ENCODE measurements at places on chromosomes 1 and 21.

DNA sequence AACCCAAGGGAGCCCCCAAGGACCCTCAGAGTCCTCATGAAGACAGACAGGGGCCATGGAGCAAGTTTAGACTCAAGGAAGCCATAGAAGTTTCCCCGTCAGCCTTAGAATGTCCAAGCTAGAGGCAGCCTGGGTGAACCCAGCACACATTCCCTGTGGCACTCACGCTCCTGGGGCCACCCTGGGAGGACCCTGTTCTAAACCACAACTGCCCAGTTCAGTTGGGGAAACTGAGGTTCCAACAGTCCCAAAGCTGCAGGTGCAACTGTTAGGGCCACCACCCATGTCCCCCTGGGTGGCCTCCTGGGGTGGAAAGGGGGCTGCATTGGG lies 9.3 kb downstream of the WNT3A start:
- no peak for DNase-seq

GRCh38 chr1:164477343-164477742 lies 81.6 kb upstream of the PBX1 start:
- no peak for DNase-seq

DNA sequence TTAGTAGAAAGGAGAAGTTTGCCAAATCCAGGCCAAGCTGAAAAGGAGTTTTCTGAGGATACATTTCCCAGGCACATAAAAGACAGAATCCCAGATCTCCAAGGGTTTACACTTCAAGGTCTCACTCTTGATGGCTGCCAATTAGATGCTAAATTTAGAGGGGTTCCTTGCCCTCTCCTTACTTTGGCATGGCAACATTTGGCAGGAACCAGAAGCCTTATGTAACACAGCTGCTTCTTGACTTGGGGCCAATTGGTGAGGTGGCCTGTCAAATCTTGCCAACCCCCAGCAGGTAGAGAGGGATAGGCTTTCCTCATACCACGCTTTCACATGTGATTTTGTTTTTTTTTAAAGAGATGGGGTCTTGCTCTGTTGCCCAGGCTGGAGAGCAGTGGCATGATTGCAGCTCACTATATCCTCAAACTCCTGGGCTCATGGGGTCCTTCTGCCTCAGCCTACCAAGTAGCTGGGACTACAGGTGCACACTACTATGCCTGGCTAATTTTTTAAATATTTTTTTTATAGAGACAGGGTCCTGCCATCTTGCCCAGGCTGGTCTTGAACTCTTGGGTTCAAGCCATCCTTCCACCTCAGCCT lies 25.2 kb upstream of the NKAIN1 start:
- no peak for DNase-seq

DNA sequence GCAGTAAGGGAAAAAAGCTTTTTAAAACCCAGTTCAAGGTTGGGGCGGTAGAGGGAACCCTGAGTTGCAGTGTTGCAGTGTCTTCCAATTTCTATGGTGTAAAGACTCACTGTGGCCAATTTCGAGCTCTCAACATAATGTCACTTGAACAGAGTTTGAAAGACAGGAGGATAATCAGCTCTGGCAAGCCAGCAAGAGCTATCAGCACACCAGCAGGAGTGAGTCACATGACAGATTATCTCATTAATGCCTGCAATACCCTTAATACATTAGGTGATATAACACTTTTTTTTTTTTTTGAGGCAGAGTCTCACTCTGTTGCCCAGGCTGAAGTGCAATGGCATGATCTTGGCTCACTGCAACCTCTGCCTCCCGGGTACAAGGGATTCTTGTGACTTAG lies 22.8 kb downstream of the SLC9C2 start:
- DNase-seq, result no peak

DNA sequence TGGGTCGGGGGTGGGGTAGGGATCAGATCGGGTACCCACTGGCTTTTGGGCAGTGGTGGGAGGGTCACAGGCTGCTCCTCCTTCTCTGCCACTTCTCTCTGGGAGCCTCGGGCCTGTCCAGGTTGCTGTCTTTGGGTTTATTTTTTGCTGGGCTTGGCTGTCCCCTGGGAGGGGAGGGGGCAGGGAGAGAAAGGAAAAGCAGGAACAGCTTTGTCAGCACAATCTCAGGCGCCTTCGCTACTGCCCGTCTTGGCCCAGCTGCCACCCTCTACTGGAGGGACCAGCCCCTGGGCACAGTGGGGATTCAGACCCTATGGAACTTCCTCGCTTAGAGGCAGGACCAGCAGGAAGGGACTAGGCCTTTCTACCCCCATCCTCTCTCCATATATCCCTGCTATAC lies 8.4 kb downstream of the KCNQ4 start:
- DNase-seq, result no peak

DNA sequence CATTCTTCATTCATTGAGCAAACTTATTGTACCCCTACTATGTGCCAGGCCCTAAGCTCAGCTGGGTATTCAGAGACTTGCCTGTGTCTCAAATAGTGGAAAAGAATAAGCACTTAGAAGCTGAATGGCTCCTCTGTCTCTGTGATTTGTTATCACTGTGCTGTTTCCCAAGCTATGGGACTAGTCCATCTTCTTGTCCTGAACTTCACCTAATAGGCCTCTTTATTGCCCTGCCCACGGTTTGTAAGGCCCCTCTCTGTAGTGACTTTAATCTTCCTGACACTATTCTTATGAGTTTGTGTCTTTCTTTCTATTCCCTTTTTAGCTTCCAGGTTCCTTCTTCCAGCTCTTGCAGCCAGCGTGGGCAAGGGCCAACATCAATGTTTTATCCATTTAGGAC lies 85.4 kb upstream of the LPGAT1 start:
- no peak for DNase-seq

- no peak for DNase-seq
Observed at GRCh38 chr1:84842748-84843231, 50.2 kb downstream of the LPAR3 start.

GRCh38 chr1:50422946-50423669 lies at the start of gene DMRTA2:
DMRTA2 (minus strand) TSS chr1:50423443; CDS start chr1:50421536, 1,907 bp downstream.
- no peak for DNase-seq
